Activated naive CD4-positive, alpha-beta T cell treated with anti-CD3 and anti-CD28 coated beads, Interleukin-2, amount 10 ng/mL, durations not matched to agents 5 hours and 36 hours (primary cell): ENCODE measurements at places on chromosomes 3 and 15. TPM values are rescaled to one million over a fixed set of nuclear protein-coding genes. Genes with fewer than 3 reads are reported as not detected.

Gene SEMA3G
- total RNA-seq: not detected

Gene PSMD6
- total RNA-seq: 74.1 TPM

Gene ALG1L2
- 0.70 TPM for total RNA-seq

Gene CHST2
- 1.2 TPM for total RNA-seq

Gene SI
- not detected for total RNA-seq

Gene SNX22
- 0.93 TPM for total RNA-seq

Gene MOBP
- total RNA-seq: not detected

Gene ACTRT3
- total RNA-seq: 0.10 TPM

Gene TMEM158
- not detected for total RNA-seq

Gene PIGZ
- 3.2 TPM for total RNA-seq

Gene ADAMTS17
- 11.4 TPM for total RNA-seq

Gene XCR1
- total RNA-seq: not detected

Gene CELSR3
- 8.1 TPM for total RNA-seq

Gene ZKSCAN7
- total RNA-seq: 0.77 TPM

Gene LRRIQ4
- total RNA-seq: not detected

Gene AP4E1
- 13.8 TPM for total RNA-seq

Gene FAM98B
- 27.7 TPM for total RNA-seq

Gene GOLGA8Q
- 1.1 TPM for total RNA-seq

Gene TPRA1
- total RNA-seq: 22.8 TPM

Gene STAG1
- total RNA-seq: 38.8 TPM

Gene VPS18
- total RNA-seq: 15.4 TPM

Gene TNNC1
- total RNA-seq: 1.9 TPM

Gene JMJD7
- 27.3 TPM for total RNA-seq

Gene FANCD2OS
- not detected for total RNA-seq

Gene P2RY13
- total RNA-seq: not detected

Gene IFT122
- total RNA-seq: 18.0 TPM

Gene TGM4
- not detected for total RNA-seq

Gene PDCD10
- 59.4 TPM for total RNA-seq

Gene CGNL1
- total RNA-seq: not detected

Gene ZNF860
- not detected for total RNA-seq

Gene KBTBD13
- total RNA-seq: not detected

Gene HGD
- total RNA-seq: 0.67 TPM

Gene MYZAP
- 0.45 TPM for total RNA-seq

Gene UBXN7
- 54.9 TPM for total RNA-seq

Gene CHAC1
- 5.9 TPM for total RNA-seq

Gene LNP1
- 1.2 TPM for total RNA-seq

Gene WNT5A
- not detected for total RNA-seq

Gene STRIT1
- total RNA-seq: not detected

Gene SLC27A2
- 6.2 TPM for total RNA-seq

Gene GNAT1
- total RNA-seq: not detected

Gene DUOXA2
- total RNA-seq: not detected

Gene PLSCR2
- total RNA-seq: not detected

Gene CEMIP
- not detected for total RNA-seq

Gene FRMD5
- total RNA-seq: not detected

Gene GOLGA8T
- not detected for total RNA-seq

Gene KLHL40
- total RNA-seq: not detected

Gene TTLL13
- 0.20 TPM for total RNA-seq

Gene CLDN16
- total RNA-seq: not detected

Gene ZNF717
- 13.8 TPM for total RNA-seq

Gene GP9
- total RNA-seq: not detected

Gene PLA2G4F
- total RNA-seq: not detected

Gene PIERCE2
- not detected for total RNA-seq

Gene DPPA2
- total RNA-seq: not detected
